Naive thymus-derived CD8-positive, alpha-beta T cell (primary cell): ENCODE measurements at places on chromosomes 7 and 10. TPM values are rescaled to one million over a fixed set of nuclear protein-coding genes. Genes with fewer than 3 reads are reported as not detected.

Gene UBTD1
- total RNA-seq = 2.7 TPM

Gene UCMA
- total RNA-seq = not detected

Gene AKR1D1
- not detected for total RNA-seq

- H3K36me3 ChIP-seq = no peaks in the 10 kb centered on the region
- H3K4me1 ChIP-seq = no peaks in the 10 kb centered on the region
- H3K27me3 ChIP-seq = peaks cover 10% of the 10 kb centered on the region
These were observed 106.8 kb downstream of the SDHAF3 start for GRCh38 chr7:97224316-97224715.

- no peak for DNase-seq
- H3K4me1 ChIP-seq = no peaks in the 10 kb centered on the region
- H3K36me3 ChIP-seq = no peaks in the 10 kb centered on the region
- peaks cover 18% of the 10 kb centered on the region for H3K27me3 ChIP-seq
- H3K27ac ChIP-seq = no peak overlapping the region
These were observed 3.2 kb downstream of the PRAP1 start for GRCh38 chr10:133350283-133350949.

- no peaks in the 10 kb centered on the region for H3K4me1 ChIP-seq
- H3K36me3 ChIP-seq = no peaks in the 10 kb centered on the region
- H3K27me3 ChIP-seq = peaks cover 6% of the 10 kb centered on the region
- DNase-seq = no peak
- no peak overlapping the region for H3K27ac ChIP-seq
These were observed 23.8 kb upstream of the SLF2 start for GRCh38 chr10:100888957-100889356.

GRCh38 chr7:40536421-40536820 lies 401.6 kb downstream of the SUGCT start:
- H3K27ac ChIP-seq = no peak overlapping the region
- H3K36me3 ChIP-seq = no peaks in the 10 kb centered on the region
- H3K27me3 ChIP-seq = no peaks in the 10 kb centered on the region
- no peak overlapping the region for H3K4me3 ChIP-seq
- H3K4me1 ChIP-seq = no peaks in the 10 kb centered on the region
- no peak for DNase-seq

GRCh38 chr10:28949005-28950004 lies 272.0 kb downstream of the BAMBI start:
- H3K36me3 ChIP-seq = no peaks in the 10 kb centered on the region
- H3K27ac ChIP-seq = no peak overlapping the region
- H3K4me1 ChIP-seq = no peaks in the 10 kb centered on the region
- H3K4me3 ChIP-seq = no peak overlapping the region
- no peak for DNase-seq

DNA sequence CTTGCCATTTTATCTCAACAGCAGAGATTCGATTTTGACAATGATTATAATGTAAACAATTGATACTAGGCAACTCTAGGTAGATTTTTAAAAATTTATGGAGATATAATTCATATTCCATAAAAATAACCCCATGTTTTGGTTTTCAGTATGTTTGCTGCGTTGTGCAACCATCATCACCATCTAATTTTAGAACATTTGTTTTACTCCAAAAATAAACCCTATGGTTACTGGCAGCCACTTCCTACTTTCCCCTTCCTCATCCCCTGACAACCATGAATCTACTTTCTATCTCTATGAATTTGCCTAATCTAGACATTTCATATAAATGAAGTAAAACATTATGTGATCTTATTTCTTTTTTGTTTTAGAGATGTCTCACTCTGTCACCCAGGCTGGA lies 401.9 kb downstream of the THSD7A start:
- DNase-seq = no peak
- H3K4me3 ChIP-seq = no peak overlapping the region
- no peaks in the 10 kb centered on the region for H3K4me1 ChIP-seq
- no peak overlapping the region for H3K27ac ChIP-seq
- H3K36me3 ChIP-seq = no peaks in the 10 kb centered on the region

- no peaks in the 10 kb centered on the region for H3K36me3 ChIP-seq
- peaks cover 19% of the 10 kb centered on the region for H3K27me3 ChIP-seq
- no peak for DNase-seq
- H3K4me3 ChIP-seq = no peak overlapping the region
These were observed 26.9 kb downstream of the DNAJB9 start for GRCh38 chr7:108596560-108596959.

GRCh38 chr7:152072421-152072820 lies 46.9 kb downstream of the GALNT11 start:
- peaks cover 33% of the 10 kb centered on the region for H3K4me1 ChIP-seq
- H3K27ac ChIP-seq = no peak overlapping the region
- no peaks in the 10 kb centered on the region for H3K27me3 ChIP-seq

DNA sequence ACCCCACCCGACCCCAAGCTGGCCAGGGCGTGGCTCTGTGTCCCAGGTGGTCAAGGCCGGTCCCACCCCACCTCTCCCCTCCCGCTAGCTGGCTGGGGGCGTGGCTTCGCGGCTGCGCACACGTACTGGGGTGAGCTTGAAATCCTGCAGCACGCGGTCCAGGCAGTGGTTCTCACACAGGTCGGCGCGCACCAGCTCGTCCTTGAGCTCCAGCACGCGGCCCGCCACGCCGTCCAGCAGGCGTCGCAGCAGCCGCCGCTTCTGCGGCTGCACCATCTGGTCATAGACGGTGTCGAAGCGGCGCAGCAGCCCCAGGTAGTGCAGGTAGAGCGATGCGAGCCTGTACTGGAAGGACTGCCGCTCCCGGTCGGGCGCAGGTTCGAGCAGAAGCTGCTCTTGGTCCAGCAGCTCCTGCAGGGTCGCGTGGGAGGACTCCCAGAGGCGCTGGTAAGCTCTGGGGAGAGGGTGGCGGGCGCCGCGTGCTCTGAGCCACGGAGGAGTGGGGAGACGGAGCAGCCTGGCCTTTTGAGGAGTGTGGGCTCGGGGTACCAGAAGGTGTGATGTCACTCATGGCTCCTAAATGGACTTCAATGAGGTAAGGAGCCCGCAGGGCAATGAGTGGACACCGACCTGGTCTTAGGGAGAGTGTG lies 5.8 kb downstream of the H2BK1 start:
- H3K36me3 ChIP-seq = no peaks in the 10 kb centered on the region
- no peak overlapping the region for H3K27ac ChIP-seq
- H3K27me3 ChIP-seq = peaks cover 4% of the 10 kb centered on the region

GRCh38 chr7:90727412-90727811 lies 131.3 kb downstream of the CDK14 start:
- DNase-seq = no peak
- no peak overlapping the region for H3K4me3 ChIP-seq

DNA sequence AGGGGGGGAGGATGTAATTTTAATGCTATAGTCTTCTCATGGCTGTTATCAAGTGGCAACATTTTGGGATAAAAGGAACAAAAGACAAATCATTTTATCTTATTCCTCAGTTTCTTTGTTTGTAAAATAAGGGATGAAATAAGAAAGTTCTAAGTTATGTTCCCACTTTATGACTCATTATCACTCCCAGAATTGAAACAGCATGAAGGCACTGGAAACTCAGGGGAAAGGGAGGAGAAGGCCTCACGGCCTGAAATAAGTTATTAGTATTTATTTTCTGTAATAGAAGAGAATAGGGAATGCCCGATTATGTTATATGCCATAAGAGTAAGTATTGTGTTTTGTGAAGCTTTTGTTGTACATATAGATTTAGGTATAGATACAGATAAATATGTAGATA lies 85.0 kb upstream of the NAMPT start:
- no peak overlapping the region for H3K4me3 ChIP-seq
- no peak for DNase-seq
- H3K4me1 ChIP-seq = peaks cover 1% of the 10 kb centered on the region
- H3K36me3 ChIP-seq = no peaks in the 10 kb centered on the region
- no peak overlapping the region for H3K27ac ChIP-seq
